ENCODE measurements at places on chromosomes 5 and 9. TPM values are rescaled to one million over a fixed set of nuclear protein-coding genes. Genes with fewer than 3 reads are reported as not detected.
A peak's percentile ranks its signal among the peaks of the same experiment; 100 is the strongest.

DOCK2 gene
- total RNA-seq: 3.3 TPM

WDR31 gene
- 0.11 TPM for total RNA-seq

- no peak for DNase-seq
These were observed 4.3 kb upstream of the FAM169A start for GRCh38 chr5:74870299-74871067.

GFRA3 gene
- 1.0 TPM for total RNA-seq

GRCh38 chr9:127866535-127866934 lies 10.9 kb downstream of the AK1 start:
- no peak for DNase-seq

GRCh38 chr5:169258372-169259000 lies 42.5 kb downstream of the SLIT3 start:
- no peak for DNase-seq

DNA sequence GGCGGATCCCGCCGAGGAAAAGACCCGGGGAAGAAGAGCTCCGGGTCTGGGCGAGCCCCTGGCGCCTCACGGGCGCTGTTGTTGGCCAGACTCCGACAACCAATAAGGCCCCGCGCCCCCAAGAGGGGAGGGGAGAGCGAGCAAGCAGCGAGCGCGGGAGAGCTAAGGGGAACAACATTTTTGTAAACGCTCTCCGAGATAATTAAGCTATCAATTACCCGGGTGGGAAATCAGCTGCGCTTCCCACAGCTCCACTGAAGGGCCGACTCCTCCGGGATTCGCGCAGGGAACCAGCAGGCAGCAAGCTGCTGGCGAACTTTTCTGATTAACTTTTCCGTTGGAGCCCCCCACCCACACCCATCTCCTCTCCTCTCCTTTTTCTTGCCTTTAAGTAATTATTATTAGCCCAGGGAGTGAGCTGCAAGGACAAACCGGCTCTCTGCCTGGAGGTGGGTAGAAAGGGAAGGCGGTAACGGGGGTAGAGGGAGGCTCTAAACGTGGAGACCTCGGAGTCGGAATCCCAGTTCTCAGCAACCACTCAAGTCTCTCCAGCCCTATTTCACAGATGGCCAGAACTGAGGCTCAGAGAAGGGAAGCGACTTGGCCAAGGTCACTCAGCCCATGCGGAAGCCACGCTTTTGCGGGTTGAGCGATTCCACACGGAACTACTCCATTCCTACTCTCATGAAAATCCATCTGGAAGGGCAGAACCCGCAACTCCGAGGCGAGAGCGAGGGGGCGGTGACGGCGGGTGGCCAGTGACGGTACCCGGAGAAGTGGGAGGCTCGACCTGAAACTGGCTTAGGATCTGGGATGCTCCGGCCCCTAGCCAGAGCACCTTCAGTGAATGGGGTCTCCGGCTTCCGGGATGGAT lies 1.3 kb downstream of the ASTN2 start:
- peak; percentile 87 for DNase-seq

DNA sequence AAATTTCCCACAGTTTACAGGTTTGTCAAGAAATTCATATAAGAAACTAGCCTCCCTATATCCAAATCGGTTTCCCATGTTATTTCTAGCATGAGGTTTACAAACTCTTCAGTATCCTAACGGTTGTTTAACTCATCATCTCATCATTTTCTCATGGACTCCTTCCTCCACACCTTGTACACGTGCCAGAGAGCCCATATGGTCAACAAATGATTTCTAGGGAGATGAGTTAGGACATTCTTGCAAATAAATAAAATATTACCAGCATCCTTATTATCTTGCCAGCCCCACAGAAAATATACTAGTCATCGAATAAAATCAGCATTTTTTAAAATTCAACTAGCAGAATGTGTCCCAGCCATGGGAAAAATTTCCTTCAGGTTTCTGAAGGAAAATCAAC lies 285.2 kb downstream of the EBF1 start:
- no peak for DNase-seq

DNA sequence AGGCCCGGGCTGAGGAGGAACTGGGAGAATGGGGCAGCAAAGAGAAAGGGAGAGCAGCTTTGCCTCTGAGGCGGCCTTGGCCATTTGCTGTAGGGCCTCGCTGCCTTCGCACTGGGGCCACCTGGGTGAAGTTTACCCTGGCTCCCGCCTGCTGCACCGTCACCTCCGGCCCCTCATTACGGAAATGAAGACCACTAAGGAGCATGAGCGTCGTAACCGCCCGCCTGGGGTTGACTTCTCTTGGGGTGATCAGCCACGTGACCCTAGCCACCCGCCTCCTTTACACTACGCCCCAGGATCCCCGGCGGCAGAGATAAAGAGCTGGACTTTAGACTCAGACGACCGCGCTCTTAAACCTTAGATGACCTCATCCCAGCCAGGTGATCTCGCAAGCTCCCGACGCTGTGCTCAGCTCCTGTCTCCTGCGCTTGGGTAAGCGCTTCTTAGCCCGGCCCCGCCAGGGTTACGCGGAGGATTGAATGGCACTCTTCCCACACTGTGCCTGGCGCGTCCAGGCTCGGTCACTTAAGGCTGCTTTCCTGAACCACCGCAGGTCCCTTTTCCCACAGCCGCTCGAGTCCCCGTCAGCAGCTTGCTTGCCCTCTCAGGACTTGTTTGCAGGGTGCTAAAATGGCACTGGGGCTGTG lies 107.9 kb upstream of the LARP1 start:
- DNase-seq: peak; percentile 86

DNA sequence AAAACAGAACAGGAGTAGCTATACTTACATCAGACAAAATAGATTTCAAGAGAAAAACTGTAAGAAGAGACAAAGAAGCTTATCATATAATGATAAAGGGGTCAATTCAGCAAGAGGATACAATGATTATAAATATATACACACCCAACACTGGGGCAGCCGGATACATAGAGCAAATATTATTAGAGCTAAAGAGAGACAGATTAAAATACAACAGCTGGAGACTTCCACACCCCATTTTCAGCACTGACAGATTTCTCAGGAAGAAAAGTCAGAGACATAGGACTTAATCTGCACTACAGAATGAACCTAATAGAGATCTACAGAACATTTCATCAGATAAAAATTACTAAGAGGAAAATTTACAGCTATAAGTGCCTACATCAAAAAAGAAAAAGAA lies 35.7 kb downstream of the OXCT1 start:
- no peak for DNase-seq

CCDC69 gene
- 8.7 TPM for total RNA-seq

- no peak for DNase-seq
These were observed 943.7 kb downstream of the CDH18 start for GRCh38 chr5:19044311-19044710.

DNA sequence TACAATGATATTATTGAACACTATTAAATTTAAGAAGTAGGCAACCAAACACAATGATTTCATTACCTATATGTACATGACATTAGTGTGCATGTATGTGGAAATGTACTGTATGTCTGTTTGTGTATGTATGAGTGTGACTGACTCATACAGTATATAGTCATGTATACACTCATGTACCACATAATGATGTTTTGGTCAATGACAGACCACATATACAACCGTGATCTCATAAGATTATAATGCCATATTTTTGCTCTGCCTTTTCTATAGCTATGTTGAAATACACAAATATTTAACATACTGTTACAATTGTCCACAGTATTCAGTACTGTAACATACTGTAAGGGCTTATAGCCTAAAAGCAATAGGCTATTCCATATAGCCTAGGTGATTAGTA lies 19.7 kb downstream of the SVEP1 start:
- DNase-seq: no peak

SAXO1 gene
- 0.21 TPM for total RNA-seq
